ENCODE measurements at places on chromosomes 5 and 9.
A peak's percentile ranks its signal among the peaks of the same experiment; 100 is the strongest.

- no peak for DNase-seq
Measured at GRCh38 chr9:36970007-36970888, 63.8 kb downstream of the PAX5 start.

DNA sequence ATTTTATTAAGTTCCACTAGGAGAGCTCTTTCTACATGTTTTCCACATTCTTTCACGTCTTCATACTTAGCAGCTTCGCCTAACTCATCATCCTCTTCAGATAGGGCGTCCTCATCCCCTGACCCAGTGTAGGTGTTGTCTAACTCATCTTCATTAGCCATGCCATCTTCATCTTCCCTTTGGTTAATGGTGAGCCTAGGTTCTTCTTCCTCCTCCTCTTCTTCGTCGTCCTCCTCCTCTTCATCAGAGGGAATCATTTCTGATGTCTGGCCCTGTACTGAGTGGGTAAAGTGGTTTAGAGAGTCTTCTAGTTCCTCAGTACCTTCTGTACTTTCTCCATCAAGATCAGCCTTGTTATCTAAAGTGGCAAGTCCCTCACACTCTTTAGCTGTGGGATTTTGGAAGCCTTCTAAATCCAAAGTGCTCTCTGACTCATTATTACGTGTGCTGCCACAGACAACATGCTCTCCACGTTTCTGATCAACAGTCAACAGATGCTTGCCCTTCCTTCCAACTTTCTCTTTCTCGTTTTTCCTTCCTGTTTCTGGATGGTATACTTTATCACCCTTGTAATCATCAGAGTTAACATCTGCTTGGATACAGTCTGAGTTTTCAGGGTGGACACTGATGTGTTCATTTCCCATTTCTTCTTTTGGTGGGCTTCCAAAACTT lies 31.1 kb downstream of the TUT7 start:
- no peak for DNase-seq

DNA sequence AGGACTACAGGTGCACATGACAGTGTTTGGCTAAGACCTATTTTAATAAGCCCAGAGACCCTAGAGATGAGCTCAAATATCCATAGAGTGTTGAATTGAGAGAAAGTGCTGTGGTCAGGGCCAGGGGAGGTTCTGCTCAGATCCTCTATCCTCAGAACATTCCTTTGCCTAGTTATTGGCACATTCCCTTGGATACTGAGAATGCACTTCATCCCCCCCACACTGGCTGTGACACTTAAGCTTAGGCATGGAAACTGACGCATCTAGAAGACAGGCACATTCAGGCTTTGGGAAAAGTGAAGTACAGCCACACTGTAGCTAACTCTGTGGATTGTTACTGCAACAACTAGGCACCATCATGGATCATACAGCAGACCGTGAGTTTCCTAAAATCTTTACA lies 27.1 kb upstream of the RASGRF2 start:
- no peak for DNase-seq

- DNase-seq, result no peak
Measured at GRCh38 chr5:102889033-102889432, 133.9 kb downstream of the PAM start.

DNA sequence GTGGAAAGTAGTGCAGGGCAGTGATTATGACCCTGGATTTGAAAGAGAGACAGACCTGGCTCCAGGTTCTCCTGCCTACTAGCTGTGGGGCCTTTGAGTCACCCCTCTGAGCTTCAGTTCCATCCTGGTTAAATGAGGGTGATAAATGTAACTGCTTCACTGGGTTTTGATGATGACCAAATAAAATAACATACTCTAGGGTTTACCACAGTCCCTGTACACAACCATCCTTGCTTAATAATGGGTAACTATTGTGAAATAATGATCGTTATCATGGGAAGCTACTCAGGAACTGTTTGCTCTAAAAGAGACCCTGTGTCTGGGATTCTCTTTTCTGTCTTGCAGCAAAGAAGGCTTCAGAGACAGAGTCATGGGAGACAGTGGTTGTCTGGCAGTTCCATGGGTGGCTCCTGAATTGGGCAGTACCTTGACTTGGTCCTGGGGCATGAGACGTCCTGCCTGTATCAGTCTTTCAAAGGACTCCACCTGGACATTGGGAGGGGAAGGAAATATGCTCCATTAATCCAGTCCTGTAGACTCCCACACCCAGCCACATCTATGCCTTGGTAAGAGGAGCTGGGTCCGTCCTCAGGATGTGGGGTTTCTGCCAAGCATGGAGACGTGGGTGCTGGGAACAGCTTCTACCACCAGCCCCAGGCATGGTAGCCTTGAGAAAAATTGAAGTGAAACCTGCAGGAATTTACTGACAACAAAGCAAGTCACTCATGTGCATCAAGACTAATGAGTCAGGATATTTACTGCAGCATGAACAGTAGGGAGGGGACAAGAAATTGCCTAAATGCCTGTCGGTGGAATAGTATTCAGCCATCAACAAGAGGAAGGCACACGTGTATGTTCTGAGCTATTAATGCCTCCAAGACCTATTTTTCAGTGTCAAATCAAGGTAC lies 23.4 kb downstream of the AKNA start:
- DNase-seq, result peak; percentile 64
